ENCODE measurements at places on chromosomes 4 and X. TPM values are rescaled to one million over a fixed set of nuclear protein-coding genes. Genes with fewer than 3 reads are reported as not detected.
A peak's percentile ranks its signal among the peaks of the same experiment; 100 is the strongest.

- no peak for DNase-seq
Measured at GRCh38 chr4:38360201-38360600, 303.8 kb upstream of the KLF3 start.

DNA sequence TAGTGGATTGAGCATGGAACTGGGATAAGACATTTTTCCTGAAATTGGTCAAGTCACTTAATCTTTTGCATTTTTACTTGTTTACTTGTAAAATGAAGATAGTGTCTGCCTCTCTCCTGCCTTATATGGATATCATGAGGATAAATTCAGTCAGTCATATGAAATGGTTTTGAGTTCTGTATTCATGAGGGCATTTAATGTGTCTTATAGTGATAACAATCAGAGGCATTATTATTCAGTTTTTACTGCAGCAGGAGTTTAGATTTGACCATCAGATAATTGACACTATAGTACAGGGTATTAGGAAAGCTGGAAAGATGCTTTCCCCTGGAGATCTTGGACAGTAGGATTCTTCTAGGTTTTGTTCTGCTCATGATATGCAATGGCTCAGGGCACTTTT lies 26.0 kb downstream of the NPNT start:
- DNase-seq, result no peak

DNA sequence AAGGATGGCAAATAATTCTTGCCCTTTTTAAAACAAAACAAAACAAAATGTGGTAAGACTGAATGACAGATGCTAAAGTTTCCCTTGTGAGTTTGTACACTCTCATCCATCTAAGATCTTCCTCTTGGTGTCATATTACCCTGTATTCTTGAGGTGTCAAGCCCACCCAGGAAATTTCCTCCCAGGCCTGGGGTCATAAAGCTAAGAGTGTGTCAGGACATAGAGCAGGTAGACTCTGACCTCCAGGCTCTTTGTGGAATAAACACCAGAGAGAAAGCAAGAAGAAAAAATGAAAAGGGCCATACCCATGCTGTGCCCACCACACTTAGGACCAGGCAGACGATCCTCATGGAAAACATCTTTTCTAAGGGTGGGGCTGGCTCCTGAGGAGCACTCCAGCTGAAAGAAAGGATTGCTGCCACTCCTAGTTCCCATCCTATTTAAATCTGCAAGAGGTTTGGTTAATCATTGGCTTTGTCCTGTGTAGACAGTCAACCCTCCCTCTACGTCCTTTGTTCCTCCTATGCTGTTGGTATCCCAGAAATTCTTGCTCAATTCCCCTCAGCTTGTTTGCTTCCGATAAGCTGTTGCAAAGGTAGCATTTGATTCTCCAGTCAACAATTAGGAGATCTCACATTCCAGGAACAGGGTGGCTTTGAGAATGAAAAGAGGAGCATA lies at the start of gene FGA:
FGA (minus strand) TSS at position 414 of the 678 bp plus-strand sequence; CDS start at position 359, 55 bp downstream.
- no peak for DNase-seq

DNA sequence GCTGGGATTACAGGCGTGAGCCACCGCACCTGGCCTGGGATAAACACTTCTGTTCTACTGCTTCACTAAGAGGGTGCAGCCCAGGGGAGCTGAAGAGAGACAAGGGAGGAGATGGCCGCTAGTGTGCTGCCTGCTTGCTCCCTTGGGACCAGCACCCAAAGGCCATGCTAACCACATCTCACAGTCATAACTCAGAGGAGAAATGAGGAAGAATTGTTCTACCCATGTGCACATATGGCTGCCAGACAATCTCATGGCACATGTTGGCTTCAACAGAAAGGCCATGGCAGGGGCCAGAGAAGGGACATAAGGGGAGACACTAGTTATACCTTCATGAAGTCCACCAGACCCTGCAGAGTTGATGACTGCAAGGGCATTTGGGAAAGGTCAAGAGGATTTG lies 22.4 kb downstream of the CLDN22 start:
- no peak for DNase-seq

DNA sequence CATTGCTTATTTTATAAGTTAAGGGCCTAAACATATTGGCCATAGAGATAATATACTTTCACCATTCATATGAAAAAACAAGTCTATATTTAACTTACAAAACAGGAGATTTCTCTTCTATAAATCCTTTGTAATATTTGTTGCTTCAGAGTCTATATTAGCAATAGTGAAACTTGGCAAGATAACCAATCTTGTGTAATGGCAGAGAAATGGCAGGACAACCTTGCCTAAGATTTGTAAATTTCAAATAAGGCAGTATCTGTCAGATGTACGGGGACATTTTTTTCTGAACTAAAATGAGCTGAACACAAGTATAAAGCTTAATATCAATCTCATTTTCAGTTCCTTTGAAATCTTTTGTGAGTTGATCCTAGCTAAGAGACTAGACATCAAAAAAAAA lies 17.8 kb upstream of the CPEB2 start:
- DNase-seq, result no peak

GRCh38 chr4:36638273-36638811 lies 356.9 kb downstream of the DTHD1 start:
- DNase-seq, result no peak

- peak; percentile 7 for DNase-seq
Measured at GRCh38 chrX:132631579-132632232, 142.9 kb upstream of the MBNL3 start.

Gene GATA1
- total RNA-seq, result not detected

All from Daoy (cell line).